ENCODE measurements at places on chromosomes 4 and X.

GRCh38 chr4:180809439-180809838, 1433.8 kb upstream of the TENM3 start:
- DNase-seq, result no peak

GRCh38 chr4:107432451-107432850, 287.6 kb downstream of the PAPSS1 start:
- DNase-seq, result no peak

GRCh38 chrX:39726771-39727170, 371.0 kb downstream of the BCOR start:
- DNase-seq, result no peak

GRCh38 chr4:107629318-107629717, 90.7 kb downstream of the PAPSS1 start:
- DNase-seq, result no peak

GRCh38 chr4:8319061-8319460, 49.5 kb downstream of the HTRA3 start:
- no peak for DNase-seq

GRCh38 chr4:168643111-168643795, 146.4 kb downstream of the PALLD start:
- no peak for DNase-seq

GRCh38 chr4:125526420-125526819, 211.7 kb downstream of the FAT4 start:
- no peak for DNase-seq

- no peak for DNase-seq
Measured at GRCh38 chr4:7793186-7793585, 146.5 kb downstream of the AFAP1 start.

GRCh38 chrX:75273483-75273882, 402 bp upstream of the UPRT start:
- DNase-seq, result no peak

DNA sequence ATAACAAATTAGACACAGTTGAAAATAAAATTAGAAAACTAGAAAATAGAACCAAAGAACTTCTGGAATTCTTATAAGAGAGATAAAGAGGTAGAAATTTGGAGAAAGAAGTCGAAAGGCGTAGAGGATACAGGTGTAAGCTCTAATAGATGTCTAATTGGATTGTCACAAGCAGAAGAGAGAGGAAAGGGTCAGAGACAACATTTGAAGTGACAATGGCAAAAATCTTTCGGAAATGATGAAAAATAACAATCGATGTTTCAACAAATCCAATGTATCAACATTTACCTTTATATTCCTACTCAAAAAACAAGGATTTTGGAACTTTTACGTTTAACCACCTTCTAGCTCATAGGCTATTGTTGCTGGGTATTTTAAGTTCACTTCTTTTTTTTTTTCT, 3.8 kb downstream of the CXCL8 start:
- DNase-seq, result no peak

- no peak for DNase-seq
Measured at GRCh38 chr4:145734576-145735346, 54.8 kb downstream of the C4orf51 start.

GRCh38 chr4:134650461-134650860, 448.9 kb upstream of the PABPC4L start:
- no peak for DNase-seq

Measured in NCI-H460 (cell line).